Natural killer cell (primary cell): ENCODE measurements at places on chromosomes 5 and 9. TPM values are rescaled to one million over a fixed set of nuclear protein-coding genes. Genes with fewer than 3 reads are reported as not detected.

The COL15A1 gene
- 0.82 TPM for total RNA-seq

The LCN9 gene
- not detected for total RNA-seq

The FUT7 gene
- 3.9 TPM for total RNA-seq

The C9orf153 gene
- 0.63 TPM for total RNA-seq

The MLANA gene
- not detected for total RNA-seq

DNA sequence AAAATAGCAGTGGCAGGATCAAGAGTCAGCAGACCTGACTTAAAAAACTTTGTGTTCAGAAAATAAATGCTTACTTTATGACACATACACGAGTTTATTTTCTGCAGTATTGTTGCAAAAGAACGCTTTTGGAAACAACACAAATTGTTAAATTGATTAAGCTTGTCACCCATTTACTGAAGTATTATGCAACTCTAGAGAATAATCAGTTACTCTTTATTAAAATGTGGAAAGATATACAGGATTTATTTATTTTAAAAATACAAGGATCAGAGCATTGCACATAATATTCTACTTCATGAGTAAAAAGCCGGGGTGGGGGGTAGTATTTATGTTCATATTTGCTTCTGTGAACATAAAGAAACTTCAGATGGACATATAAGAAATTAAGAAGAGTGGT is 20.0 kb downstream of the FYB1 start:
- no peak for DNase-seq
- no peaks in the 10 kb centered on the region for H3K27me3 ChIP-seq
- H3K27ac ChIP-seq, result peak overlapping the region; percentile 82
- peak overlapping the region; percentile 49 for H3K4me3 ChIP-seq
- H3K36me3 ChIP-seq, result peaks cover 17% of the 10 kb centered on the region

GRCh38 chr5:17292434-17293015 is 75.1 kb downstream of the BASP1 start:
- no peaks in the 10 kb centered on the region for H3K27me3 ChIP-seq
- H3K4me3 ChIP-seq, result no peak overlapping the region
- H3K4me1 ChIP-seq, result no peaks in the 10 kb centered on the region
- no peak for DNase-seq
- no peak overlapping the region for H3K27ac ChIP-seq

- no peak overlapping the region for H3K4me3 ChIP-seq
- H3K4me1 ChIP-seq, result peaks cover 67% of the 10 kb centered on the region
- no peak for DNase-seq
- H3K27me3 ChIP-seq, result no peaks in the 10 kb centered on the region
- no peak overlapping the region for H3K27ac ChIP-seq
Observed at GRCh38 chr9:136576269-136576626, 30.4 kb upstream of the NOTCH1 start.

DNA sequence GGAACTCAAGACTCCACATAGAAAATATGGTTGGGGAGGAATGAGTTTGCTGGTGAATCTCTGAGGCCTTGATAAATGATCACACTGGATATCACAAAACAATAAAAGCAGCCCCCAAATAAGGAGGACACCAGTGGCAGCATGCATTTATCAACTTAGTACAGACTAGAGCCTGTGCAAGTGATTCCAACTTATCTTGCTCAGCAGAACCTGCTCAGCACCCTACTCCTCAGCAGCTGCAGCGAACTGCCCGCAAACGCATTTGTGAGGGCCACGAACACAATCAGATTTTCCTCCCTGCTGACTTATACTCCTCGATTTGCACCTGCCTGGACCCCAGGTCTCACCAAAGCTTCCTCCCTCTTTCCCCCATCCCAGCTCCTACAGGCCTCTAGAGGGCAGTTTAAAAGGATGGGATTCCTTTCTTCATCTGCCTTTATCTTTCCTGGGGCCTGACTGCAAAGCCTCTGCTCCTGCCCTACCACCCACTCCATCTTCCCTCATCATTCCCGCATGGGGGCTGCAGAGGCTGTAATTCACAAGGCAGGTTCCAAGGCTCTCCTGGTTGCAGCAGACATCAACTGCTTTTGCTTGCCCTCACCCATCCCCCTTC is 41.2 kb downstream of the ANKS6 start:
- H3K36me3 ChIP-seq, result peaks cover 10% of the 10 kb centered on the region
- H3K4me1 ChIP-seq, result no peaks in the 10 kb centered on the region
- no peaks in the 10 kb centered on the region for H3K27me3 ChIP-seq
- DNase-seq, result no peak
- no peak overlapping the region for H3K4me3 ChIP-seq

DNA sequence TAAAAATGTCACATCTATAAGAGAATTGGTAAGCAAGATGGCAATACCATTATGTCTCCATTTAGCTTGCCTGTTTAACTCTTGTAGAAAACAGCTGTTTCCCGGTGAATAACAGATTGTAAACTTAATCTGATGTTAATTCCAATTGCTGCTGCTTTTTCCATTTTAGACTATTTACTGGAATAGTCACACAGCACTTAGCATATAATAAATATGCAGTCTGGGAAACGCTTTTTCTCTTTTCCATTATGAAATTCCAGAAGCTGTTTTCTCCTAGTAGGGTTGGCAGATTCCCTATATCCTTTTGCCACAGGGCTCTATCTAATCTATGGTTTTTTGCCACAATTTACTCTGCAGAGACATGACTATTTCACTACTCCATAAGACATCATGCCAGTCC is 148.0 kb downstream of the CEMIP2 start:
- no peaks in the 10 kb centered on the region for H3K27me3 ChIP-seq
- H3K4me3 ChIP-seq, result no peak overlapping the region
- no peaks in the 10 kb centered on the region for H3K4me1 ChIP-seq
- H3K27ac ChIP-seq, result no peak overlapping the region
- DNase-seq, result no peak

DNA sequence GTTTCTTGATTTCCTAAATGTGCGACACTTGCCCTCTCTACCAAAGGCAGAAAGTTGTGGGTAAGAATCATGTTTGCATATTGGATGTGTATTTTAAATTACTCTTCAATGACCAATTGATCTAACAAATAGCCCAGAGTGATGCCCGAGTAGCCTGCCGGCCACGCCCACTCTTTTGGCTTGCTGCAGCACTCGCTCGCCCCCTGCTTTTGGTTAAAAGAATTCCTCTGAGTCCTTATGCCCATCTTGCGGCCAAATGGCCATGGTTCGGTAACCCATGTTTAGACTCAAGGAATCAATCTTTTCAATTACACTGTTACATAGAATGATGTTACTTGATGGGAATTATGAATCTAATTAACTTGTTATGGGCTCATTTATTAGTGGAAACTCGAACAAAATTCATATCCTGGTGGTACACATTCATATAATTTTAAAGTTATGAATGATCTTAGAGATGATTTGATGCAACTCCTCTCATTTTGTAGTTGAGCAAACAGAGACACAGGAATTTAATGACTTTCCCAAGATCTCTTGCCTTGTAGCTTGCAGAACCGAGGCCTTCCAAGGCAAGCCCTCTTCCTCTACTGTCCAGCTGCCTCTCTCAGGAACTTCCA is 36.5 kb downstream of the PPIC start:
- no peaks in the 10 kb centered on the region for H3K4me1 ChIP-seq
- H3K4me3 ChIP-seq, result no peak overlapping the region
- H3K27me3 ChIP-seq, result no peaks in the 10 kb centered on the region
- H3K27ac ChIP-seq, result no peak overlapping the region

DNA sequence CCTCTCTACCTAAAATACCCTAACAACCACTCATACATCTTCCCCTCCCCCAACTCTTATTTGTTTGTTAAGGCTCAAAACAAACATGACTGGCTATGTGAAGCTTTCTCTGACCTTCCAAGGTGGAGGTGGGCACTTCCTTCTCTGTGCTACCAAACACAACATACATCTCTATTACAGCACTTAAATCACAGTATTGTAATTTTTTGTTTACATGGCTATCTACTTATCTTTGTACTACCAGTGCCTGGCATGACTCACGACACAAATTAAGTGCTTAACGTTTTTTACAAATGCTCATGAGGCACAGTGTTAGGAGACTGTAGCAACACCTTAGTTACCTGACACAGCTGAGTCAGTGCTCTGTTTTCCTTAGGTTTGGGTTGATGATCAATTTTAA is 18.6 kb downstream of the HOMER1 start:
- no peaks in the 10 kb centered on the region for H3K27me3 ChIP-seq
- H3K27ac ChIP-seq, result no peak overlapping the region
- no peak overlapping the region for H3K4me3 ChIP-seq

GRCh38 chr5:53424686-53425615 is 55.5 kb upstream of the FST start:
- no peak for DNase-seq
- H3K4me3 ChIP-seq, result no peak overlapping the region
- no peak overlapping the region for H3K27ac ChIP-seq
- no peaks in the 10 kb centered on the region for H3K27me3 ChIP-seq
- H3K36me3 ChIP-seq, result no peaks in the 10 kb centered on the region
- no peaks in the 10 kb centered on the region for H3K4me1 ChIP-seq

GRCh38 chr9:83060556-83060955 is 2.4 kb downstream of the RASEF start:
- H3K4me3 ChIP-seq, result no peak overlapping the region
- H3K36me3 ChIP-seq, result no peaks in the 10 kb centered on the region
- no peaks in the 10 kb centered on the region for H3K4me1 ChIP-seq
- H3K27ac ChIP-seq, result no peak overlapping the region
